IMR-90 (cell line): ENCODE measurements at places on chromosomes 5 and 9. TPM values are rescaled to one million over a fixed set of nuclear protein-coding genes. Genes with fewer than 3 reads are reported as not detected.

Gene SPAG8
- 0.28 and 0.72 TPM in 2 replicates for total RNA-seq

Gene TCF7
- total RNA-seq, result 0.83 and 1.3 TPM in 2 replicates

Gene GLRA1
- total RNA-seq, result not detected in 2 replicates

Gene PCDHGC5
- 2.5 and 2.9 TPM in 2 replicates for total RNA-seq

Gene MYORG
- total RNA-seq, result 0.36 and 0.56 TPM in 2 replicates

Gene INSYN2B
- 33.5 and 43.6 TPM in 2 replicates for total RNA-seq

Gene LAMC3
- total RNA-seq, result under 0.01 TPM in 1 of 2 replicates, not detected in the other

Gene EIF4E1B
- total RNA-seq, result not detected in 2 replicates

DNA sequence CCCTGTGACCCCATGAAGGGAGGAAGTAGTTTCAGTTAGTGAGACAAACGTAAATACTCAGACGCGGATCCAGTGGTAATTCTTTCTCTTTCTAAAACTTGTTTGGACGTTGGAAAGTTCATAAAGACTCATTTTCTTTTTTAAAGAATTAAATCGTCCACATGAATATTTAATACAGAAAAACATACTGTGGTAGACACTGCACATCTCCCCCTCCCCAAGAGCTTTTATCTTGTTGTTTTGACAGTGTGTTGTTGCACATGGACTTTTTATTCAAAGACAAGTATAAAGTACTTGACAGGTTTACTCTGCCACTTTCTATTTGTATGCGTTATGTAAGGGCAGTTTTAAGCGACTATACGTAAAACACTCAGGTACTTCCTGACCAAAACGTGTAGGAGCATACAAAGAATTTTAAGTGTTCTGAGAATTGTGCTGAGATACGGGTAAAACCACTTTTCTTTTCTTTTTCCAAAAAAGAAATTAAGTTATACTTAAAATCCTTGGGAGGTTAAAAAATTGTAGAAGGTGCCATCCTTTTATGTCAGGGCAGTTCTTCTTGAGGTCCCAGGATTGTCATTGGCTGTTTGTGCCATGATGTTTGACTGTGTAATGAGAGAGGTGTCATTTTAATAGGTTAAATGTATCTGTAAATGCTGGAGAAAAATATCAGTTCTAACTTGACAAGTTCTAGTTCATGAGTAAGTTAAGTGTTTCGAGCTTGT, 1.3 kb downstream of the NIPBL start:
- no peaks in the 10 kb centered on the region for H3K4me1 ChIP-seq
- peak; percentile 37 for DNase-seq
- no peaks in the 10 kb centered on the region for H3K36me3 ChIP-seq
- H3K27ac ChIP-seq, result peak overlapping the region; percentile 94
- no peaks in the 10 kb centered on the region for H3K27me3 ChIP-seq
- peak overlapping the region; percentile 83 for H3K4me3 ChIP-seq

DNA sequence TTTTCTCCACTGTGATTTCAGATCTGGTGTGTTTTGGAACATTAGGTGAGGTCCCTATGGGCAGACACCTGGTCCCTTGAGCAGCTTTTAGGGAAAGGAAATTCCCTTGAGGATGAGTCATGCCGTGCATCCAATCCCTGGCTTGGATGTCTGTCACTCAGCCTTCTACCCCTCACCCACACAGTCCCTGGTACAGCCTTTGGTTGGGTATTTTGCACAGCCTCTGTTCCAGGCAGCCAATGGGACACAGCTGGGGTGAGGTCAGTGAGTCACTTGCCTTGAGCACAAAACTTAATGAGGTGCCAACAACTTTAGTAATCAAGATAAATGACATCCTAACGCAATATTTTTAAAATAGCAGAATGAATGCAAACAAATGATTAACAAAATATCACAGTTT, 22.7 kb upstream of the SVEP1 start:
- H3K27me3 ChIP-seq, result no peaks in the 10 kb centered on the region
- no peaks in the 10 kb centered on the region for H3K36me3 ChIP-seq
- no peak overlapping the region for H3K27ac ChIP-seq
- H3K4me3 ChIP-seq, result no peak overlapping the region

DNA sequence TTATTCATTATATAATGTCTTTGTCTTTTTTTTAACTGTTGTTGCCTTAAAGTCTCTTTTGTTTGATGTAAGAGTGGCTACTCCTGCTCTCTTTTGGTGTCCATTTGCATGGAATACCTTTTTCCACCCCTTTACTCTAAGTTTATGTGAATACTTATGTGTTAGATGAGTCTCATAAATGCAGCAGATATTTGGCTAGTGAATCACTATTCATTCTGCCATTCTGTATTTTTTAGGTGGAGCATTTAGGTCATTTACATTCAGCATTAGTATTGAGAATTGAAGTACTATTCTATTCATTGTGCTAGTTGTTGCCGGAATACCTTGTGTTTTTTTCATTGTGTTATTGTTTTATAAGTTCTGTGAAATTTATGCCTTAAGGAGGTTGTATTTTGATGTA, 317.1 kb downstream of the ANXA1 start:
- DNase-seq, result no peak
- H3K36me3 ChIP-seq, result no peaks in the 10 kb centered on the region
- no peaks in the 10 kb centered on the region for H3K4me1 ChIP-seq
- no peak overlapping the region for H3K4me3 ChIP-seq

GRCh38 chr5:78985725-78986223, 664 bp upstream of the ARSB start:
- peak overlapping the region; percentile 72 for H3K4me3 ChIP-seq
- H3K27me3 ChIP-seq, result no peaks in the 10 kb centered on the region
- H3K4me1 ChIP-seq, result peaks cover 7% of the 10 kb centered on the region
- no peaks in the 10 kb centered on the region for H3K36me3 ChIP-seq

DNA sequence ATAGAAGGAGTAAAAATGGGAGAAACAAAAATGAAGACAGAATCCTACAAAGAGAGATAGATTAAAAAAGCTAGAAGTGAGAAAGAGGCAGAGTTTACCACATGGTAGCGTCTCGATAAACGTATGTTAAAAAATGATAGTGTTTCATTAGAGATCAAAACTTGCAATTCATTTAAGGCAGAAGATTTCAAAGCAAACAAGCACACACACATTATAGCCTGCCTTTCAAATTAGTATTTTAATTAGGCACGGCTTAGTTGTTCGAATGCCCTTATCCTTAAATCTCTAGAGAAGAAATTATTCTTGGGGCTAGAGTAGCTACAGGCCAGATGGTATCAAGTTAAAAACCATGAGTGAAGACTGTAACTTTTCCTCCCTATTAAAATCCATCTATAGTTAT, 6.0 kb downstream of the STOM start:
- H3K27ac ChIP-seq, result peak overlapping the region; percentile 32; the same call in 1 of the 2 replicates
- H3K4me3 ChIP-seq, result no peak overlapping the region
- DNase-seq, result no peak
- no peaks in the 10 kb centered on the region for H3K27me3 ChIP-seq
- H3K36me3 ChIP-seq, result peaks cover 4% of the 10 kb centered on the region; the same call in 1 of the 2 replicates
- peaks cover 13% of the 10 kb centered on the region for H3K4me1 ChIP-seq

DNA sequence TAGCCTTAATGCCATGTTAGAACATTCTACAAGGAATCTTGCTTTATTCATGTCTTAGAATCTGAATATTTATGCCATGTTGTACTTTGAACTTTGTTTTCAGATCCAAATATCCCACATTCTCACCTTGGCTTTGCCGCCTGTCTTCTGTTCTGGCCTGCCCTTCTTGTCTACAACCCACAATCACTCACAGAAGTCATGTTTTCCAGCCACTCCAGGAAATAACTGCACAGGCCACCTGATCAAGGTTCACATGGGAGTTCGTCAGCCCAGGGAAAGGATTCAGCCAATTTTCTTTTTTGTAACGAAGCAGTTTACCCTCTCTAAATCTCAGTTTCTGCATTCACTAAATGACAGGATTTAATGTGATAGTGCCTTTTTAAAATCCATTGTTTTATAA, 70.5 kb downstream of the JAKMIP2 start:
- no peak overlapping the region for H3K4me3 ChIP-seq
- no peak overlapping the region for H3K27ac ChIP-seq
- no peaks in the 10 kb centered on the region for H3K4me1 ChIP-seq
- H3K27me3 ChIP-seq, result no peaks in the 10 kb centered on the region

GRCh38 chr5:139396691-139397090, 1.8 kb upstream of the PROB1 start:
- no peak for DNase-seq
- H3K4me1 ChIP-seq, result peaks cover 2% of the 10 kb centered on the region; the same call in 1 of the 2 replicates
- no peaks in the 10 kb centered on the region for H3K36me3 ChIP-seq
- H3K27ac ChIP-seq, result no peak overlapping the region
- peaks cover 28% of the 10 kb centered on the region for H3K27me3 ChIP-seq

- H3K4me3 ChIP-seq, result no peak overlapping the region
- H3K27ac ChIP-seq, result no peak overlapping the region
- H3K36me3 ChIP-seq, result no peaks in the 10 kb centered on the region
Measured at GRCh38 chr9:121503444-121503843, 3.8 kb upstream of the GGTA1 start.

DNA sequence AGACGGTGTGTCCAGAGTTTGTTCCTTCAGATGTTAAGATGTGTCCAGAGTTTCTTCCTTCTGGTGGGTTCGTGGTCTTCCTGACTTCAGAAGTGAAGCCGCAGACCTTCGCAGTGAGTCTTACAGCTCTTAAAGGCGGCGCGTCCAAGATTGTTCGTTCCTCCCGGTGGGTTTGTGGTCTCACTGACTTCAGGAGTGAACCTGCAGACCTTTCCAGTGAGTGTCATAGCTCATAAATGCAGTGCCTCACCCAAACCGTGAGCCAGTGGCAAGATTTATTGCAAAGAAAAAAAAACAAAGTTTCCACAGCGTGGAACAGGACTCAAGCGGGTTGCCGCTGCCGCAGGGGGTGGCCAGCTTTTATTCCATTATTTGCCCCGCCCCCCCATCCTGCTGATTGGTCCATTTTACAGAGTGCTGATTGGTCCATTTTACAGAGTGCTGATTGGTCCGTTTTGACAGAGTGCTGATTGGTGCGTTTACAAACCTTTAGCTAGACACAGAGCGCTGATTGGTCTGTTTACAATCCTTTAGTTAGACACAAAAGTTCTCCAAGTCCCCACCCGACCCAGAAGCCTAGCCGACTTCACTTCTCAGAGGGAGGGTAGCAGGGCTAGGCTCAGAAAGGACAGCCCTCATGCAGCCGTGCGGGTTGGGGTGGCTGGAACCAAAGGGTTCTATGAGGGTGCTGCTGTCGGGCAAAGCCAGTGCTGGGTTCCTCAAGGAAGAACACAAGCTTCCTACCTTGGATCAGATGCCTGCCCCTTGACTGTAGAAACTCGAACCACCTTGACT, 9.1 kb upstream of the RNF130 start:
- no peak overlapping the region for H3K27ac ChIP-seq
- DNase-seq, result no peak
- H3K4me1 ChIP-seq, result no peaks in the 10 kb centered on the region
- H3K27me3 ChIP-seq, result peaks cover 22% of the 10 kb centered on the region; the same call in 1 of the 2 replicates

DNA sequence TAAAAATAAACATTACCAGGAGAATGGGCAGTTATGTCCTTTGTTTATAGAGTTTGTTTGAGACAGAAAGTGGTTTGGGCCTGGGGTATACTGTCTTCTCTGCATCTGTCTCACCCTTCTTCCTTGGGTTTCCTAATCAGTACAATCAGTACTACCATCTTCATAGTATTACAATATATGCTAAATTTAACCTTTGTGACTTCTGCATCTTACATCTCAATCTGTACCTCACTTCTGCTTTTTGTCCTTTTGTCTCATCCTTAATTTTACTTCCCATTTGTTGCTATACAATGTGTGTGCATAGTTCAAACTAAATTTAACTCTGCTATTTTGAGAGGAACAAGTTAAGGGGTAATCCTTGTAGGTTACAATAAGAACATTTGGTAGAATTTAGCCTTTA, 19.6 kb downstream of the FBXO38 start:
- H3K27ac ChIP-seq, result no peak overlapping the region
- peaks cover 22% of the 10 kb centered on the region for H3K36me3 ChIP-seq
- no peaks in the 10 kb centered on the region for H3K27me3 ChIP-seq

DNA sequence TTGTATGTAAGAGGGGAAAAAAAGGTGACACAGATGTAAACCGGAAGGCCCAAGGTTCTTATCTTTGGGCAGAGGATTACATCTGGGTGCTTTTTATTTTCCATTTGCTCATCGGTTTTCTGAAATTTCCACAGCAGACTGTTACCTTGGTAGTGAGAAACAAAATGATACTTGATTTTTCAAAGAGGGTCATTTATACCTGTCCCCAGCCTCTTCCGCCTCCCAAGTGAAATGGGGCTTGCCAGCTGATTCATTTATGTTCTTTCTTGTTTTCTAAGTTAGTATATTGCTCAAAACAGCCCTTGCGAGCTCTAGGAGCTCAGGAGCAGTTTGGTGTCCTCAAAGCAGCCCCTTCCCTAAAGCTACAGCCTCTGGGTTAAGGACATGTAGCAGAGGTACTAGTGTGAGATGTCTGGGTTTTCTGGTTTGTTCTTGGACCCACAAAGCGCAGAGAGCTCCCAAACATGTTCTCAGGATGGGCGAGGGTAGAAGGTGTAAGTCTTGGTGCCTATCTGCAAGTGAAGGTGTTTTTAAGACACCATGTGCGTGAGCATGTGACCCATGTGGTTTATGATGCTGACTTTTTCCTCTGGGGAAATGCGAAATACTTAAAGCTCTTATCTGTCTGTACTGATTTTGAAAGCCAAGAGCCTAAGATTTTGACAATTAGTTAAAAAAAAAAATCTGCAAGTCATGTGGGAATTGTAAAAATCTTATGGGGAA, 38.3 kb downstream of the DAPK1 start:
- no peaks in the 10 kb centered on the region for H3K4me1 ChIP-seq
- no peak overlapping the region for H3K27ac ChIP-seq
- peaks cover 2% of the 10 kb centered on the region; the same call in 1 of the 2 replicates for H3K27me3 ChIP-seq
- H3K36me3 ChIP-seq, result no peaks in the 10 kb centered on the region
- no peak overlapping the region for H3K4me3 ChIP-seq

GRCh38 chr5:35182910-35183535, 47.3 kb downstream of the PRLR start:
- no peak overlapping the region for H3K27ac ChIP-seq
- H3K4me3 ChIP-seq, result no peak overlapping the region
- DNase-seq, result peak; percentile 60
- peaks cover 21% of the 10 kb centered on the region for H3K27me3 ChIP-seq
- H3K36me3 ChIP-seq, result no peaks in the 10 kb centered on the region
- no peaks in the 10 kb centered on the region for H3K4me1 ChIP-seq

DNA sequence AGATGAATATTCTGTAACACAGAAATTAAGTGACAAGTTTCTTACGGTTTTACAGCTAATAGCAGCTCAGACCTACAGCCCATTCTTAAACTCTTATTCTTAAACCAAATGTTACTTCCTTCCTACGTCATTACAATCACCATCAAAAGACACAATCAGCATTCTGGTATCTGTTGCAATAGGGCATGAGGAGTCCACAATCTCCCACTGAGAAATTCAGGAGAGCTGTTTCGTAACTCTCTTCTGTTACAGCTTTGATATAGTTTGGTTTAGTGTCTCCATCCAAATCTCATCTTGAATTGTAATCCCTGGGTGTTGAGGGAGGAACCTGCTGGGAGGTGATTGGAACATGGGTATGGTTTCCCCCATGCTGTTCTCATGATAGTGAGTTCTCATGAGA, 163.4 kb downstream of the GAS1 start:
- DNase-seq, result peak; percentile 90
- H3K4me3 ChIP-seq, result no peak overlapping the region
- H3K27ac ChIP-seq, result no peak overlapping the region
- H3K27me3 ChIP-seq, result no peaks in the 10 kb centered on the region

GRCh38 chr9:78252616-78253015, 16.7 kb downstream of the CEP78 start:
- no peaks in the 10 kb centered on the region for H3K36me3 ChIP-seq
- no peak overlapping the region for H3K27ac ChIP-seq

GRCh38 chr5:121987685-121988073, 25.9 kb downstream of the SRFBP1 start:
- no peaks in the 10 kb centered on the region for H3K36me3 ChIP-seq
- H3K4me3 ChIP-seq, result no peak overlapping the region
- H3K4me1 ChIP-seq, result no peaks in the 10 kb centered on the region
- no peaks in the 10 kb centered on the region for H3K27me3 ChIP-seq
- no peak overlapping the region for H3K27ac ChIP-seq
